ENCODE measurements at places on chromosomes 7 and 10.

DNA sequence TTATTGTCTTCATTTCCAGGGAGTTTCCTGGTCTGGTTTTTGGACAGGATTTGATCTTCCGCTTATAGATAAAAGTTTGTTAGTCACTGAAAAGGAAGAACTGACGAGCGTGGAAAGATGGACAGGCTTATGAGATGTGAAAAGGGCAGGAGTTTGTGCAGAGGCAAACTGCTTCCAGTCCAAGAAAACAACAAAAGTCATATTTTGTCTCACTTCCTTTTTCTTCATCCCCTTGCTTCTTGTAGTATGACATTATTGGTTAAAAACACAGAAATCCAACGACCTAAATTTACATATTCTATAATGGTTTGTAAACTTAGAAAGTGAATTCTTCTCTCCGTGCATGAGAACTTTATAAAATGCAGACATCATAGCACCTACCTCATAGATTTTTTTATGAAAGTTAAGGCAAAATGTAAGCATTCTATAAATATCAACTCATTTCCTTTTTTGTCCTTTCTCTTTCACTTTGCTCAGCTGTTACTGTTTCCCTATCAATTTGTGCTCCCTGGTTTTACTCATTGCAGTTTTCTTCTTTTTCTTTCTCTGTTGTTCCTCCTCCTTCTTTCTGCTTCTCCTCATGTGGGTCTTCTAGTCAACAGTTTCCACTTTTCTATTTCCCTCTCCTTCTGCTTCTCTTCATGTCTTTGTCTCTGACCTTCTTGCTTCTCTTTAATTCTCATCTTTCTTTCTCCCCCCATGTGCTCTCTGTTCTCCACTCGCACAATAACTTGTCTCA is 370.2 kb downstream of the ARL4A start:
- no peak for DNase-seq

- no peak for DNase-seq
Observed at GRCh38 chr7:31782411-31782991, 95.5 kb downstream of the PPP1R17 start.

- DNase-seq, result no peak
Observed at GRCh38 chr10:114704679-114705078, 46.6 kb upstream of the ABLIM1 start.

DNA sequence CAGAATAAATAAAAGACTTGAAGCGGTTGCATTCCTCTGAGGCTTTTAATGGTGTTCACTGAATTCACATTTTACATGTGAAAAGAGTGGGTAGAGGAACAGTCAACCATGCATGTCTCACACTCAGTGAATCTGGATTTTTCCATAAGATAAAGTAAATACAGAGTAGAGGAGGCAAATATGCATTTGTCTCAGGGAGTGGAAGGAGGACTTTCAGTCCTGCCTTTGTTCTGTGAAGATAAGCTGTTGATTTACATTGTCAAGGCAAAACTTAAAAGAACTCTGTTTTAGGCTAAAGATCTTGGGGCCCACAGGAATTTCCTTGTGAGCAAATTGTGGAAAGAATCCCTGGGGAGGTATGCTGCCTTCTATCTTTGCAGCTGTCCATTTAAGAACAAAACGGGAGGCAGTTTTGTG is 825.3 kb upstream of the MBL2 start:
- DNase-seq, result no peak

DNA sequence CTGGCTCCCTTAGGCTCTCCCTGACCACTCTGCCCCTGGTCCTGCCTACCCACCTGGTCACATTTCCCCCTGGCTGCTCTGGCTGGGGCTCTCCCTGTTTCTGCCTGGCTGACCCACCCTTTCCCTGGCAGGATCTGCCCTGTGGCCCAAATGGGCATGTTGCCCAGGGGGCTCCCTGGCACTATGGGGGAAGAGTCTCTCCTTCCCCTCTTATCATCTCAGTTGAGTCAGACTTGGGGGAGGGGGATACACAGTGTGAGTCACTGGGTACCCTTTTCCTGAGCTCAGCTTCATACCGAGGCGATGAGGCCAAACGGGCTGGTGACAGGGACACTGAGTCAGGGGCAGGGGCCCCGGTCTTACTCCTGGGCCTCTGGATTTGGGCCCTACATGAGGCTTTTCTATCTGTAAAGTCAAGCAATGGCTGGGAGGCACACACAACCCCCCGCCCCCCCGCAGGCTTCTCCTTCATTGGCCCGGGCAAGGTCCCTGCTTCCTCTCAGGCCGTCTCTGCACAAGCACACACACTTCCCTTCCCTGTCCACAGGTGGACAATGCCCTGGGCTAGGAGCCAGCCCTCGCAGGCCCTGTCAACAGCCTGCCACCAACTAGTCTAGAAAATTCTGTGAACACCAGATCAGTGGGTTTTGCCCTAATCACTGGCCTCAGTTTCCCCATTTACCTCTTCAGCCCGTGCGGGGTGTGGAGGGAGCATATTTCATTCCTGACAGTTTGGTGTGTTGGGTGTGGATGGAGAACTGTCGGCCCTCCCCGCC is 627 bp upstream of the FLNC start:
- peak; percentile 32 for DNase-seq

DNA sequence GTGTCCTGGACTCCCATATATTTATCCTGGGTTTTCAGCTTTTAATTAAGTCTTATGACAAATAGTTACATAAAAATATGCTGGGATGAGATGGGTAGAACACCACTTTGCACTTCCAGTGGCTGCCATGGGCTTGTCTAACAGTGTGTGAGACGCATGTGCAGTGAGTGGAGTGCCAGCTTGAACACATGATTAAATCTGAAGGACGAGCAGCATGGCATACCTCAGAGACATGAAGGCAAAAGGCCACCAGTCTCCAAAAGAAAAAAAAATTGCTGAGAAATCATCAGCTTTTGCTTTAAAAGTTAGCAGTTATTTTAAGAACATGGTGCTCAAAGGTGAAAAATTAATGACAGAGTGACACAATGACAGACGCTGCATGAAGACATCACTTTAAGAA is 139.0 kb upstream of the ADCY1 start:
- DNase-seq, result no peak

DNA sequence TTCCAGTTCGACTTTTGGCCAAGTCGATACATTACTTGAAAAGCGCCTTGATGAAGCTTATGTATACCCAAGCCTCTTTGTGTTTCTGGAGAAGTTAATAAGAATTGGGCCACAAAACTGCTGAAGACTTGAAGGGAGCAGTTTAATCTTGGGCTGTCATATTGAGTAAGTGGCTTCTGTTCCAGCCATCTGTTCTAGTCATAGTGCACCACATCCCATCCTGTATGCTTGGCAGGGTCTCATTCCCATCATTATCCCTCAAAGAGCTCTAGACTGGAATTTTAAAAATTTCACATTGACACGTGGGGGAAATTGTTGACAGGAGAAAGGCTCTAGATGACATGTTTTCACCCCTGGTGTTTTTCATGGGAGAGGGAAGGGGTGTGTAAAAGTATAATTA is 196.6 kb upstream of the PLPP4 start:
- DNase-seq, result no peak

GRCh38 chr10:20811131-20811530 is 86.0 kb downstream of the NEBL start:
- DNase-seq, result no peak

GRCh38 chr10:63788152-63788821 is 267.1 kb downstream of the REEP3 start:
- DNase-seq, result no peak

All from kidney (tissue), 22 donors.